Heart right ventricle (tissue), 16 donors: ENCODE measurements at places on chromosomes 6 and 20.

DNA sequence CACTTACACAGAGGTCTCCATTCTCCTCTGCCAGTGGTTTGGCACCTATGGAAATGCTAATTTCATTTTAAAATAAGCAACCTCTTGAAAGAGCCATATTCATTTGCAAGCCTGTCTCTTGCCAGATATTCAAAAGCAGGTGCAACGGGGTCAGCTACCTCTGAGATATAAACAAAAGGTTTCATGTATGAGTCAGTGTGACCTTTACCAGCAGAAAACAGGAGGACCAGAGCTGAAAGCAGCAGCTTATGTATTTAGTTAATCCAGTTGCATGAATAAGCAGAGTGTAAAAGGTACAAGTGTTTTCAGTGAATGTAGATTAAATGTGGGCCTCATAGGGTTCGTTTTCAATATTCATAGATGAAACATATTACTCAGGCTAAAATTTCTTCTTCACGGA is 56.0 kb downstream of the TENT5A start:
- H3K27ac ChIP-seq: no peak overlapping the region
- no peak for DNase-seq
- no peaks in the 10 kb centered on the region for H3K27me3 ChIP-seq
- H3K4me1 ChIP-seq: peaks cover 15% of the 10 kb centered on the region

GRCh38 chr6:100184473-100184872 is 190.4 kb upstream of the MCHR2 start:
- H3K27me3 ChIP-seq: no peaks in the 10 kb centered on the region
- no peak overlapping the region for H3K4me3 ChIP-seq
- H3K27ac ChIP-seq: no peak overlapping the region
- no peak for DNase-seq
- no peaks in the 10 kb centered on the region for H3K4me1 ChIP-seq
- no peaks in the 10 kb centered on the region for H3K36me3 ChIP-seq

- DNase-seq: no peak
- H3K27ac ChIP-seq: no peak overlapping the region
- H3K36me3 ChIP-seq: no peaks in the 10 kb centered on the region
- H3K4me3 ChIP-seq: no peak overlapping the region
These were observed 13.4 kb upstream of the GHRH start for GRCh38 chr20:37274851-37275524.

DNA sequence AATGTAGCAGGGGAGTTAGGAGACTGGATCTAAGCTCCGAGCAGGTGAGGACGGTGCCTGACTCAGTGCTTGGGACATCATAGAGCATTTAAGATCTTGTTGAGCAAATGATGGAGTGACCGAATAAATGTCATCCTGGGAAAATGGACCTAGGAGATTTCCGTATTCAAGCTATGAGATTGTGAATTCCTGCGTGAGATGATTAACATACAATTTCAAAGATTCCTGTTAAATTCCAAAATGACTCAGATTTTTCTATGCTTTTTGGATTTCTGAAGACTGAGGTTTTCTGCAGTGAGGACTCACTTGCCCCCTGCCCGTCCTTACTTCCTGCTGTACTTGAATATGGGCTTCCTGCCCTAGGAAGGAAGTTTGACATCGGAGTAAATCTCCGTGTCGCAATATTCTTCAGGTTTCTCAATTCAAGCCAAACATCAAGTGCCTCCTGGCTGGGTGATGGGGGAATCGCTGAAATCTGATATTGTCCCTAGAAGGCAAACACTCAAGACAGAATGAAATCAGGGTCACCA is 5.2 kb downstream of the SYTL3 start:
- no peak for DNase-seq
- no peaks in the 10 kb centered on the region for H3K27me3 ChIP-seq
- H3K36me3 ChIP-seq: no peaks in the 10 kb centered on the region

GRCh38 chr6:169384291-169384690 is 130.6 kb upstream of the THBS2 start:
- no peak overlapping the region for H3K4me3 ChIP-seq
- DNase-seq: no peak
- no peaks in the 10 kb centered on the region for H3K36me3 ChIP-seq
- no peak overlapping the region for H3K27ac ChIP-seq
- no peaks in the 10 kb centered on the region for H3K4me1 ChIP-seq

- H3K4me3 ChIP-seq: no peak overlapping the region
- no peaks in the 10 kb centered on the region for H3K27me3 ChIP-seq
- no peak overlapping the region for H3K27ac ChIP-seq
- no peaks in the 10 kb centered on the region for H3K4me1 ChIP-seq
- DNase-seq: no peak
These were observed 301.5 kb upstream of the CDH4 start for GRCh38 chr20:60950561-60950960.

GRCh38 chr20:20896606-20897005 is 184.2 kb upstream of the RALGAPA2 start:
- no peaks in the 10 kb centered on the region for H3K4me1 ChIP-seq
- H3K36me3 ChIP-seq: no peaks in the 10 kb centered on the region
- no peak overlapping the region for H3K27ac ChIP-seq
- H3K4me3 ChIP-seq: no peak overlapping the region

- H3K27ac ChIP-seq: no peak overlapping the region
- H3K4me3 ChIP-seq: no peak overlapping the region
- no peaks in the 10 kb centered on the region for H3K36me3 ChIP-seq
These were observed 100.2 kb downstream of the BCAS1 start for GRCh38 chr20:53970232-53970631.

GRCh38 chr6:1297746-1298145 is 14.2 kb upstream of the FOXQ1 start:
- DNase-seq: no peak
- no peak overlapping the region for H3K27ac ChIP-seq
- no peak overlapping the region for H3K4me3 ChIP-seq
- no peaks in the 10 kb centered on the region for H3K36me3 ChIP-seq

DNA sequence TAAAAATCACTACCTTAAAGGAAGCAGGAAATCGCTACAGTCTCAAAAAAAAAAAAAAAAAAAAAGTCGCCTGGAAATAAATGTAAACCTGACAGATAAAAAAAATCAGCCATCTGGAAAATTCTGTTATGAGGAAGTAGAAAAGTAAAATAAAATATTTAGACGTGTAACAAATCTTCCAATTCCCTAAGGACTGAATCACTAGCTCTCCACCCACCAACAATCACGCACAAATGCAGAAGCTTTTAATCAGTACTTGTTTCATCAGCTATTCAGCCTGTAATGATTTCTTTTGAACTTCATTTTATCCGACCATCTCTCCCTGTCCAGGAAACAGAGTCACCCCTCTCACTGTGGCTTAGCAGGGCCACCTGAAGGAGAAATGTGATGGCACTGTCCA is 59.0 kb downstream of the SLC23A2 start:
- no peaks in the 10 kb centered on the region for H3K4me1 ChIP-seq
- no peaks in the 10 kb centered on the region for H3K36me3 ChIP-seq
- H3K4me3 ChIP-seq: no peak overlapping the region
- H3K27me3 ChIP-seq: no peaks in the 10 kb centered on the region
- no peak overlapping the region for H3K27ac ChIP-seq

DNA sequence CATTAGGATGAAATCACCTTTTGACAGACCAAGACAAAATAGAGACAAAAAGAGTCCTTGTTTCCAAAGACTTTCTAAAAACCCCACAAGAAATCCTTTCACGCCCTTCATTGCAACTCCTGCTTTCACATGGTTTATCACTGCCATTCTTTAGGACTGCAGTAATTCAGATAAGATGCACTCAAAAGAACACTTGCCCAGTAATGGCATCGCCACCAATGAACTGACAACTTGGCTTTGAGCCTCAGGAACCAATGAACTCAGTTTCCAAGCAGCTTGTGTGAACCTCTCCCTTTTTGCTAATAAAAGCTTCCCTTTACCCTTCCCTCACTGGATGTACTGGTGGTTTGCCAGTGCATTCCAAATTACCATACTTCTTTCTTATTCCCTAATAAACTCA is 21.8 kb downstream of the OSTM1 start:
- H3K4me3 ChIP-seq: no peak overlapping the region
- H3K36me3 ChIP-seq: peaks cover 56% of the 10 kb centered on the region
- H3K27me3 ChIP-seq: no peaks in the 10 kb centered on the region
- DNase-seq: no peak
- no peak overlapping the region for H3K27ac ChIP-seq
